Ureter (tissue), 1 donor: ENCODE measurements at places on chromosomes 1 and 21. TPM values are rescaled to one million over a fixed set of nuclear protein-coding genes. Genes with fewer than 3 reads are reported as not detected.

The OR1C1 gene
- not detected for total RNA-seq

The RNF207 gene
- 63.0 TPM for total RNA-seq

The GUCA2A gene
- not detected for total RNA-seq

The ANKRD13C gene
- total RNA-seq = 23.8 TPM

The LENEP gene
- 0.94 TPM for total RNA-seq

The NR5A2 gene
- total RNA-seq = 5.9 TPM

The CLDN17 gene
- not detected for total RNA-seq

The INSRR gene
- 0.13 TPM for total RNA-seq

The RBP7 gene
- total RNA-seq = 8.5 TPM

The WLS gene
- total RNA-seq = 186 TPM

The GCSAML gene
- 0.91 TPM for total RNA-seq

The HEYL gene
- 8.2 TPM for total RNA-seq

The SPATA1 gene
- 0.96 TPM for total RNA-seq

The PCNX2 gene
- 49.8 TPM for total RNA-seq

The ENTREP3 gene
- total RNA-seq = 21.8 TPM

The ABL2 gene
- 35.0 TPM for total RNA-seq

The NCAM2 gene
- total RNA-seq = 3.7 TPM

The HAPLN2 gene
- 5.6 TPM for total RNA-seq

The RNF186 gene
- total RNA-seq = not detected

The HES4 gene
- 63.6 TPM for total RNA-seq

The ETV3L gene
- not detected for total RNA-seq

The MYBPHL gene
- not detected for total RNA-seq

The AMPD1 gene
- total RNA-seq = 0.86 TPM

The CREG1 gene
- 96.4 TPM for total RNA-seq

The ADAMTS5 gene
- total RNA-seq = 10.3 TPM

The PTPN7 gene
- 4.2 TPM for total RNA-seq

The MMEL1 gene
- total RNA-seq = 18.1 TPM

The ADAM30 gene
- not detected for total RNA-seq

The RAB3B gene
- 1.4 TPM for total RNA-seq

The CDC42BPA gene
- 51.5 TPM for total RNA-seq

The SYT11 gene
- 11.3 TPM for total RNA-seq

The ANKRD45 gene
- 0.47 TPM for total RNA-seq

The RYR2 gene
- 5.5 TPM for total RNA-seq

The CADM3 gene
- 4.2 TPM for total RNA-seq

The RGS18 gene
- 1.8 TPM for total RNA-seq
